ENCODE measurements at places on chromosomes 4 and X.

DNA sequence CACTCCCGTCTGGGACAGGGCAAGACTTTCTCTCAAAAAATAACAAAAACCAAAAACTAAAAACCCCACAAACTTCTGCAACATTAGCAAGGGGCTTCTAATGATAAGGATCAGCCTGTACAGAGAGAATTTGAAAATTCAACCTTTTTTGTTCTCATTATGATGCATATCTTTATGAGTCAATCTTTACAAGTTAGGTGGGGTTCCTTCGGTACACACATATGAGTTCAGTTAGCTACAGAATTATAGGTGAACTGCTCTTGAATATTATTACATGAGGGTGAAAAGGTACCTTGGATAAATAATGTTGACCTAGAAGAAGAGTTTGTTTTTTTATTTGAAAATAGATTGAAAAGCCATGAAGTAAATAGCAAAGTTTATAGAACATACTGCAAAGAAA is 252.7 kb downstream of the UNC5C start:
- DNase-seq, result no peak

DNA sequence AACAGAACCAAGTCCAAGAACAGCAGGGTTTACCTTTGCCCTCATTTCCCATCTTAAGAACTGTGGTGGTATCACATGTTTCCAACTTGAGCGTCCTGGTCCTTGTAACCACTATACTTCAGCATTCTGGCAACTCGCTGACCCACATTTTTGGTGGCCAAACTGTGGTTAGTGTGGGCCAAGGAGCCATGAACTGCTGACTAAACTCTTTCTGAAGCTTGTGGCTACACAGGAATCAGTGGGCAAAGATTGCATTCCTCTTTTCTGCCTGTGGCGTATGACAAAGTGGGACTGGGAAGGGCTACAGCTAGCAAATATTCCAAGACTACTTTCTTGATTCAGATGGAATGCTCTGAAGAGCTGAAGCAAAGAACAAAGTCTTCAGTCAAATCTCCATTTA is 106.3 kb upstream of the MID1 start:
- DNase-seq, result no peak

DNA sequence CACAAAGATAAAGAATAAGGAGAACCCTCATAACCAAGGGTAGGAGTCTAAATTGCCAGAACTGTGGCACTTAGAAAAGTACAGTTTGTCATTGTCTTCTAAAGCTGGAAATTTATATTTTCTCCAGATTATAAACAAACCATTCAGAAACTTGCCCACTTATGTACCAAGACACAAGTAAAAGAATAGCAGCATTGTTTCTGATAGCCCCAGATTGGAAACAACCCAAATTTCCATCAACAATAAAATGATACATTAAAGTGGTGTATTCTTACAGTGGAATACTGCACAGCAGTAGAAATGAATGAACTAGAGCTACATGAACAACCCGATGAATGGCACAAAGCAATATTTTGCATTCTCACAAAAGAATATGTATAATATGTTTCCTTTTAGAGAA is 63.1 kb upstream of the PDHA1 start:
- DNase-seq, result no peak

- DNase-seq, result no peak
Measured at GRCh38 chr4:3476341-3476747, 13.2 kb downstream of the DOK7 start.

DNA sequence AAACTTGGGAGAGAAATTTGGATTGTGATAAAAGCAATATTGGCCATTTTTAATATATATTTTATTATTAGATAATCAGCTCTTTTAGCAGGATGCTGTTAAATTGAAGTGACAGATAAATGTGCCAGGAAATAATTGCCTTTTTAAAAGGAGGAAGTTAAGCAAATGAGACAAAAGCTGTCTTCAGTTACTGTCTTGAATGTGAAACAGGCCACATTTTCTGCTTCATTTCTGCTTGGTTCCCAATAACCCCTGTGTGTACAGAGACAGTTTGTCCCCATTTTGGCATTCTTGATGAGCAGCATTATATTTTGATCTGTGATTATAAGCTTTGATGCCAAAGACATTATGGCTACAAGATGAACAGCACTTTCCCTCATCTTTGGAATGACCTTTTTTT is 953 bp downstream of the EPGN start:
- DNase-seq, result no peak

- DNase-seq, result no peak
Measured at GRCh38 chr4:13331827-13332226, 152.3 kb downstream of the RAB28 start.

GRCh38 chr4:1851575-1852410 is 4.2 kb downstream of the LETM1 start:
- no peak for DNase-seq

DNA sequence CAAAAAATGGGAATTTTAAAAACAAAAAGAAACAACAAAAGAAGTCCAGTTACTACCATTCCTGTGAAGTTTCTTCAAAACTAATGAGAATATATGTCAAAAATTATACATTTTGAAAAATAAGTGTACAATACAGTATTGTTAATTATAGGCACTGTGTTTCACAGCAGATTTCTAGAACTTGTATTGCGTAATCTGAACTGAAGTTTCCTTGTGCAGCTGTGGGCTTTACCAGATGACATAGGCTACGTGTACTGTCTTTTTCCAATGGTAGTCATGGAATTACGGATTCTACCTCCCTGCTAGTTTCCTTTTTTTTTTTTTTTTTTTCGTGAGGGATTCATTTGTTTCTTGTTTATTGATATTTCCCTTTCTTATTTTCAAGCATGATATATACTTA is 113.8 kb upstream of the GABRA2 start:
- no peak for DNase-seq

All from HuH-7 (cell line).